ENCODE measurements at places on chromosomes 1 and 21.

DNA sequence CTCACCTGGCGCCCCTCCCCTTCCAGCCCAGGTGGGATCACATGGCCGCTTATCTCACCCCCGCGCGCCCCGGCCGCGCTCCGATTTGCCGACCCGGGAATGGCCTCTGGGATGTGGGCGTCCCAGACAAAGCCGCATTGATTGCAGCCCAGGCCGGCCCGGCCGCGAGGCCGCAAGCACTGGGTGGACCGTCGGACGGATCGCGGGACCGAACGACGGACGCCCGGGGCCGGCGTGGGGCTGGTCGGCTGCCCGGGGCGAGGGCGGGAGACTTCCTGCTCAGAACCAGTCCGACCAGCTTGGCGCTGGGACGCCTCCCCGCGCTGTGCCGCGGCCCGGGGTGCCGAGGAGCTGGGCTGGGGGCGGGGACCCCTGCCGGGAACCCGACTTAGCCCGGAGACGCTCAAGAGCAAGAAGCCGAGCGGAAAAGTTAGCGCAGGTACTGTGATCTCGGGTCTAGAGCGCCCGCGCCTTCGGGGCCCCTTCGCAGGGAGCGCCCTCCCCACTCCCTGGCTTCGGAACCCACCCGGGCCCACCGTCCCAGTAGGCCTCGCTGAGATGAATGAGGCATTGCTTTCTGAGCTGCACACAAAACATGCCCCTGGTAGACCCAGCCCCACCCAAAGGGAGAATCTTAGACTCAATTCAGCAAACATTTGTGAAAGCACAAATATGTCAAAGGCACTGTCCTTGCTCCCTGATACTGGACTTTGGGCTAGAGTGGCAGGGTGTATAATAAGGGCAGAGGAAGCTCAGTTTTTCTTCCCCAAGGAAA lies 415 bp upstream of the LAD1 start:
- DNase-seq = peak; percentile 38

DNA sequence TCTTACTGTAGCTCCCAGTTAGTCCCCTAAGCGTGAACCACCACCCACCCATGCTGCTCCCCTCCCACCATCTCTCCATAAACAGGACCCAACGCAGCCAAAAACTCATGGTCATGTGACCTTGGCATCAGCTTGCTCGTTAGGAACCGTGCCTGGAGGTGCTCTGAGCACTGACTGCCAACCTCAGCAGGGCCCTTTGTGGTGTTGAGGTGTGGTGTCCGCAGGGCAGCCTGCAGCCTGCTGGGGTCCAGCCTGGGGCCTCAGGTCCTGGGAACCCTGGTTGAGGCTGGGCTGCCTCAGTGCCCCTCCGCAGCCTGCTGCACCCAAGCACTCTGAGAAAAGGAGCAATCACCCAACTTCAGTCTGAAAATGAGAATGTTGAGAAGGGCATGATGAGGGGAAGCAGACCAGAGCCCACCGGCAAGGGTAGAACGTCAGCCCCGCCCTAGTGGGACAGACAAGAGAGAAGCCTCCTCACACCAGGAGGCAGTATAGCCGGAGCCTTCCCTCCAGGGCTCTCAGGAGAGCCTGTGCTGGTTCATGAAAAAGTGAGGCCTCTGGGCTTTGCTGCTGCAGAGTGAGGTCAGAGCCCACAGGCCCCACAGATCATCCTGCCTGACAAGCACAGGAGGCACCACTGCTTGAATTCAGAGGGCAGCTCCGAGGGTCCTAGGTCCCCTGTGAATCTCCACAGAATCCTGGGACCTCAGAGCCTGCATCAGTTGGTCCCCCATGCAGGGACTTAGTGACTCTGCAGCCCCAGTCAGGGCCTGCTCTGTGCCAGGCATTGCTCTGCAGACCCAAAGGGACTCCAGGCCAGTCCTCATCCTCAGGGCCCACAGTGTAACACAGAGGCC lies 4.9 kb upstream of the COL6A2 start:
- DNase-seq = no peak

DNA sequence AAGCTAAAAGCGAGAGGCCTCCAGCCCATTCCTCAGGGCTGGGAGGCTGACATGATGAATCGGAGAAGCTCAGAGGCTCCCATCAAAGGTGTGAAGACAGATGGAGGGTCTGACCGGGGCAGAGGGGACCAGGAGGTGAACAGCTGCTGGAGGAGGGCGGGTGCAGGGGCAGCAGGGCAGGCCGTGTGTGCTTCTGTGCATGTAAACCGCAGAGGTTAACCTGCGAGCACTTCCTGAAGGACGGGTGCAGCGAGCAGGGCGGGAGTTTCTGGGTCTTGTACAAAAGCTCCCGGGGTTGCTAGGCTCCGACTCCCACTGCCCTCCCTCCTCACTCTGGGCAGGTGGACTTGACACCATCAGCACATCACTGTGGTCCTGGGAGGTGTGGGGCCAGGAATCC lies 75.2 kb downstream of the PAX7 start:
- DNase-seq = no peak

DNA sequence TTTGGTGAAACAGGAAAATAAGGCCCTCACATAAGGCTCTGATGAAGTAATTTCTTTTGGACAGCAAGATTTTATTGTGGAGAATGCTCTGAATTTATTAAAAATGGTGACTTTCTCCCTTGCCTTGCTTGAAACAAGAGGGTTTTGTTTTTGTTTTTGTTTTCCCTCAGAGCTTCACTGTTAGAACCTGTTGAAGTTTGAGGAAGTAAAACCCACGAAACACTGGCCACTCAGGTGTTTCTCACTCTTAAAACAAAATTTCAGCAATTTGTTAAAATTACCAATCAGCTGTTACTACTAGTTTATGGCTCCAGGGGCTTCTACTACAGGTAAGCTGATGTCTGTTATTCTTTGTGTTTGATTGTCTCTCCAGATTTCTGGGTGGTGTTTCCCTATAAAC lies 112.6 kb upstream of the B3GALT2 start:
- DNase-seq = no peak

GRCh38 chr1:81513796-81514354 lies 286.9 kb upstream of the ADGRL2 start:
- DNase-seq = no peak

DNA sequence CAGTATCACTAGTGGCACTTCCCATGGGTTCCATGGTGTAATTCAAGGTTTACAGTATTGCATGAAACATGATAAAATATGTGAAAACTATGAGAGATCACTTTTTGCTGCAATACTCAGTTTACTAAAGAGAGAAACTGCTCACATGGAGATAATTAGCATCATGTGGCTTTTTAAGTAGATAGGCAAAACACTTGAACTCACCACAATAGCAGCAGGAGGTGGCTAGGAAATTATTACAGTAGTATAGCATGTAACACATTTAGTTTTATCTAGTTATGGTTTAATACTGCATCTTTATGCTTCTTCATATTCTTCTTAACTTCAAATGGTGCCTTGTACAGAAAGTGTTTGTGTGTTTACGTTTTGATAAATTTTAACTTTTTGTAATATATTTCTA lies 698.5 kb upstream of the BRINP3 start:
- DNase-seq = no peak

DNA sequence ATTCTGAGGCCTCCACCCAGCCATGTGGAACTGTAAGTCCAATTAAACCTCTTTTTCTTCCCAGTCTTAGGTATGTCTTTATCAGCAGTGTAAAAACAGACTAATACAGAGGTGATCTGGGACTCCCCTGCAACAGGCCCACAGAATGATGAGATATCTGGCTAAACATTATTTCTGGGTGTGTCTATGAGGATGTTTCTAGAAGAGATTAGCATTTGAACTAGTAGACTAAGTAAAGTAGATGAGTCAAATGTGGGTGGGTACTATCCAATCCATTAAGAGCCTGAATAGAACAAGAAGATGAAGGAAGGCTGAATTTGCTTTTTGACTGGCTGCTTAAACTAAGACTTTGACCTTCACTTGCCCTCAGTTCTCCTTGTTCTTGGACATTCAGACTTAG lies 396.5 kb upstream of the LRRC7 start:
- DNase-seq = no peak

- DNase-seq = no peak
Observed at GRCh38 chr1:21700094-21700493, 30.9 kb upstream of the RAP1GAP start.

GRCh38 chr1:2212532-2213491 lies 15.3 kb upstream of the SKI start:
- DNase-seq = peak; percentile 79

DNA sequence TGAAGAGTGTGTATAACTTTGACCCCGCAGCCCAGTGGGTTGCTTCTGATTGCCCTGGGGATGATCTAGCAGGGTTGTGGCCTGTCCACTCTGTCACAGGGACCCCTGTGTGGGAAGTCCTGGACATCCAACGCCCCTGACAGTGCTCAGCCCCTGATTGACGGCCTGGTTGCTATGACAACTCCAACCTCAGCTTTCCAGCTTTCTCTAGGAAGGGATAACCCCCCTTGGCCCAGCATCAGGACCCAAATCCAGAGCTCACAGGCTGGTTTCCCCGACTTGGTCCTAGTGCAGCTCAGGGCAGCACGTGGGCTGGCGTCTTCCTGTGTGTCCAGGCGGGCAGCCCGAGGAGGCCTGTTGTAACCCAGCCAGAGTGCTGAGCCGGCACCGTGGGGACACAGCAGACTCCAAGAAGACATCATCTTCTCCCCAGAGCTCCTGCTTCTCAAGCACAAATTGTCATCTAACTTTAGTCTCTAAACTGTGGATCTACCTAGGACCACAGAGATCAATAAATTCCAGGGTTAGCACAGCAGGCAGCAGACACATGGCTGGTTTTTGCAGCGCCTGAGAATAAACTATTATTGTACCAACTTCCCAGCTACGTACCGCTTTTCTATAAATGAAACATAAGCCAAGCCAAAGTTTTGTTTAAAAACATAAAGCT lies 18.9 kb upstream of the PDXK start:
- DNase-seq = no peak

DNA sequence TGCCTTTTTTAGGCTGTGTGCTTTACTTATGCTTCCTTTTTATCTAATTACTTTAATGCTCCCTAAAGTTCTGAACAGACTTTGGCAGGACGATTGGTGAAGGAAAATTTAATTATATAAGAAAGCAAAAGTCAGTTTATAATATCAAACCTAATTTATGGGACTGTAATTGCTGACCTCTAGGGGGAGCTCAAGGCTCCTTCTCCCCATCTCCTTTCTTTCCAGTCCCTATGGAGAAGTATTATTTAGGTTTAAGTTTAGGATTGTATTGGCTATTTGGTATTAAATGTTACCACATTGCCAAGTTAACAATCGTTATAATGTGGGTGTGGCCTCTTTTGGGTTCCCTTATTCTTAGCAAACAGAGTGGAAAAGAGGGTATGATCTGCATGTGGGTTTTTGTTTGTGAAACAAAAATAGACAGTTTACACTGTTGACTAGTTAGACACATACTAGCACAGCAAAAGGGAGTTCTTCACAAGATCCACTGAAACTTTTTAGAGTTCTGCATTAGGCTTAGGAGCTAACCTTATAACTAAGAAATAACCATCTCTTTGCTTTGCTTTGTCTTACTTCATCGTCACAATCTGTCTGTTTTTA lies 48.2 kb upstream of the TNFSF4 start:
- DNase-seq = no peak

GRCh38 chr21:35582731-35583130 lies 477.6 kb downstream of the SETD4 start:
- DNase-seq = no peak
